ENCODE measurements at places on chromosomes 3 and 15.

- DNase-seq, result no peak
Observed at GRCh38 chr3:76570436-76571057, 469.4 kb upstream of the ROBO2 start.

DNA sequence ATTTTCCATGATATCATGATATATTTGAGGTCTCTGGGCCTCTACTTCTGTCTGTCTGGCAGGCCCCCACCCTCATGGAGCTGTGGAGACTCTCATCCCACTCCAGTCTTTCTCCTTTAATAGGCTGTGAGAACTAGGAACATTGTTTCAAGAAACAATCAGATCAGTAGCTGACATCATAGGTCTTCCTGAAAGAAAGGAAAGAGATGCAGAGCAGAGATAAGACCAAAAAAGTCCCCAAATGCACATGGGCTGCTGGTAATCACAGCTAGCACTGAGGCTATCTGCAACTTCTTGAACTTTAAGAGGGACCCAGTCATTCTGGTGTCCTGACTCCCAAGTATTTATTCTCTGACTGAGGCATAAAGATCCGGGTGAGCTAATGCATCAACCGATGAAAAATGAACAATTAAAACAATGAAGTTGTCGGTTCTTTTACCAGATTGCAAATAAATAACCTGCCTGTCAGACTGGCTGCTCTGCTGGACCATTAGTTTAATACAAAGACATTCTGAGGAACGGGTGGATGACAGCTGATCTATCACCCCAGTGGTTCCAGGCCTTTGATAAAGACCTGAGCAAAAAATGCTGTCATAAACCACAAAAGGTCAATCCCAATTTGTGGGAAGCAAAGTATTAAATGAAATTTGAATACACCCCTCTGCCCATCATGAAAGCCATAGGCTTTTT lies 780.8 kb upstream of the GOLIM4 start:
- DNase-seq, result no peak

DNA sequence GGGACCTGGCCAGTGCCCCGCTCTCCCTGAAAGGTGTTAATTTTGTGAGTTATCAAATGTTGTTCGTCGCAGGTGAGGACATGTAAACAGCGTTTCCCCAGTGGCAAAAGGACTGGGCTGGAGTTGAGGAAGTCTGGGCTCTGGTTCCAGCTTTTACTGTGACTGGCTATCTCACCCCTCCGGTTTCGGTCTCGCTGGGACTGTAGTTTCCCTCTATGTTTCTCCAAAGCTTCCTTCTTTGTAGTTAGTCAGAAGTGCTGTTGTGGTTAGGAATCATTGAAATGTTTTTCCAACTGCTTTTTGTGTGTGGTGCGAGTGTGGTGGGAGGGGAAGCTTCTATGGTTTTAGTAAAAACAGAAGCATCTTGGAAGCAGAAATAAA lies 990 bp upstream of the CLDN1 start:
- DNase-seq, result no peak

DNA sequence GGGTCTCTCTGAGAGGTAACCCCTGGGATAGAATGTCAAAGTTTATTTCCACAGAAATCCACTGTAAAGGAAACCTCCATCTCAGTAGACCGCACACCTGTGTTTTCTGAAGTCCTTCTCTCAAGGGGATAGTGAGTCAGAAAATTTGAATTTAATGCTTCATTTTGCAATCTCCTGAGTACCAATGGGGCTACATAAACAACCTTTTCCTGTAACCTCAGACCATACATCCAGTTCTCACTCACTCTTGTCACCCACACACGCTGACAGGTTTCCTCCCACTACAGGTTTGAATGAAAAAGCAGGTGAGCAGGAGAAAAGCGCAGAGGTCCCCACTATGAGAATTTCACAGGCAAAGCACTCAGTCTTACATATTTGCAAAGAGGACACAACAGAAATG lies 165.3 kb upstream of the MCTP2 start:
- DNase-seq, result no peak

DNA sequence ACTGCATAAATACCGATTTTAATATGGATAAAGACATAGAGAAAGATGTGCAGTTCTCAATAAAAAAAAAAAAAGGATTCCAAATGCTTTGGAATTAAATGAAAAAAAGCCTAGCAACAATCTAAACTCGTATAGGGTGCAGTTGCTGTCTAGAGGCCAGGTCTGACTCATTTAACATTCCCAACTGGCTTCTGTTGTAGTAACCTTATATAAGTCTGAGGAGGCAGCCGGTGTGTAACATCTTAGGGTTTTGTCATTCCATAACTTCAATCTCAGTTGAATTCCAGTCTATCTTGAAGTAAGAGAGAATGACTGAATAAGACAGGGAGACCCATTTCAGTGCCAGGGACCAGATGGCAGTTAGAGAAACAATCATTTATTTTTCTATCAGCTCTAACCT lies 6.5 kb downstream of the PDCD10 start:
- DNase-seq, result no peak

GRCh38 chr3:16770021-16770420 lies 114.7 kb upstream of the PLCL2 start:
- DNase-seq, result no peak

- no peak for DNase-seq
Observed at GRCh38 chr3:36833160-36833814, 68.9 kb upstream of the DCLK3 start.

DNA sequence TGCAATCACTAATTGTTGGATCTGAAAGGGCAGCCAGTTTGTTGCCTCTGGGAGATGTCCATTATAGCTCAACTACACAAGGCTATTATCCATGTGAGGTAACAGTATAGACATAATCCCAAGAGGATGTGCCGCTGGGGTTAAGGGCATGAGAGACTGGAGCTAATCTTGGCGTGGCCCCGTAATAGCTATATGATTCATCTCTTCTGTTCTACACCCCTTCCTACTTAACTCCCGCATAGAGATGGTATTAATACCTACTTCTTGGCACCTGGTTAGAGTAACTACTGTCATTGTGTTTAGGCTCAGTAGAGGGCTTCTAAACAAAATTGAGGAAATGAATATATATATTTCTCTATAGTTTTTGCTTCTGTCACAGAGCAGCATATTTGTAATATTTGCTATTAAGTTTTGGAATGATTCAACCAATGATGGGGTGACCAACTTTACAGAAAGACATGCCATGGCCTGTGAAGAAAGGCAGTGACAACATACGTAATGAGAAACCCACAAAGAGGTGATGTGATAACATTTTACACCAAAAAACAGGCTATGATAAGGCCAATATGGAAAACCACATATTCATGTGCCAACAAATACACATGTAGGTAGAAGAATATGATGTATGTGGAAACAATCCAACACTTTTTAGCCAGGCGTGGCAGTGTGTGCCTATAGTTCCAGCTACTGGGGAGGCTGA lies 76.8 kb upstream of the DPH6 start:
- DNase-seq, result no peak

GRCh38 chr3:132134611-132135010 lies 99.8 kb upstream of the CPNE4 start:
- no peak for DNase-seq

DNA sequence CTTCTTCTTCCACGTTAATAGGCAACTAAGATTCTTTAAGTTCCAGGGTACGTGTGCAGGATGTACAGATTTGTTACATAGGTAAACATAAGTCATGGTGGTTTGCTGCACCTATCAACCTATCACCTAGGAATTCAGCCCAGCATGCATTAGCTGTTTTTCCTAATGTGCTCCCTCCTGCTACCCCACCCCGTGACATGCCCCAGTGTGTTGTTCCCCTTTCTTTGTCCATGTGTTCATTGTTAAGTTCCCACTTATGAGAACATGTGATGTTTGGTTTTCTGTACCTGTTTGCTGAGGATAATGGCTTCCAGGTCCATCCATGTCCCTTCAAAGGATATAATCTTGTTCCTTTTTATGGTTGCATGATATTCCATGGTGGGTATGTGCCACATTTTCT lies 21.1 kb downstream of the GTF2A2 start:
- no peak for DNase-seq

- DNase-seq, result no peak
Observed at GRCh38 chr3:187361835-187362234, 6.3 kb upstream of the RTP4 start.

DNA sequence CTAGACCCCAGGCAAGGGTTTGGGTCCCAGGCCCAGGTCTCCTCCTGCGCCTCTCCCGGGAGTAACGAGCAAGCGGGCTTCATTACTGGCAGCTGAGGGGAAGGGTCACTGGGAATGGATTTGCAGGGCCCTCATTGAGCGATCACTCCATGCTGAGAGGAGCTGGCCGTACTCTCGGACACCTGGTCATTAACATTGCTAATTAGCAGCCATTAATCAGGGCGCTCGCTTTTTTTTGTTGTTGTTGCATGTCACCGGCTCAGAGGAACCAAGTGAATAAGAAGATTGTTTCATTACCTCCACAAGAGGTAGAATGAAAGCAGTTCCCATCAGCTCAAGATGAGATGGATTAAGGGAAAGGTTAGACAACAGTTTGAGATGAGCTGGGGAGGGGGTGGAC lies 293.0 kb upstream of the ATP11B start:
- DNase-seq, result no peak

DNA sequence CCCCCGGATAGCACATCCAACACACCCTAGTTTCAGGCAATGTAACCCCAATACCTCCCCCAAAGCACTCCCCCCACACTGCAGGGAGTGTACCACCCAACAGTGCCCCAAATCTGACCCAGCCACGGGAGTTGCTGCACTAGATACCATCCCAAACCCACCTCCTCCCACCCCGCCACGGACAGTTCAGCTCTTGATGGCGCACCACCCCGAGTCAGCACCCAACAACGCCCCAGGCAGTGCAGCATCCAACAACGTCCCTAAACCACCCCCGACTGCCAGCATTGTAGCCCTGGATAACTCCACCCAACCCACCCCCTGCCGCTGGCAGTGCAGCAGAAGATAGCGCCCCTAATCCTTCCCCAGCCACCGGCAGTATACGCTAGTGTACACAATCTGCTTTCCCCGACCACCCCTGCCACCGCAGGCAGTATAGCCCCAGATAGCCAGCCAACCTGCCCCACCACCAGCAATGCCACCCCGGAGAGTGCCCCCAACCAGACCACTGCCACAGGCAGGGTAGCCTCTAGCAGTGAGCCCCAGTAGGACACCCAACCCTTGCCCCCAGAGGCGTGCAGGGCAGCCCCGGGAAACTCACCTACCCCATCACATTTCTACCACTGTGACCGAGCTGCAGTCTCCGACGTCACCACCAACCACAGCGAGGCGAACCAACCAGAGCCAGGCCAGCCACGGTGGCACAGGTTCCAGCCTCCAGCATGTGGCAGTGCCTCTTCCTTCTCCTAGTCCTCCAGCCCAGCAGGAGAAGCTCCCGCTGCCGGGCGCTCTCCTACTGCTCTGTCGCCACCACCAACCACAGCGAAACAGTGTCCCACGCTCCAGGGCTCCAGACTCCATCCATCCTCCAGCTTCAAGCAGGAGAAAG lies 178.1 kb downstream of the POTEB3 start:
- DNase-seq, result no peak

GRCh38 chr15:63061975-63062374 lies 19.4 kb downstream of the TPM1 start:
- DNase-seq, result no peak

GRCh38 chr3:66010739-66011655 lies 27.7 kb downstream of the MAGI1 start:
- DNase-seq, result no peak

DNA sequence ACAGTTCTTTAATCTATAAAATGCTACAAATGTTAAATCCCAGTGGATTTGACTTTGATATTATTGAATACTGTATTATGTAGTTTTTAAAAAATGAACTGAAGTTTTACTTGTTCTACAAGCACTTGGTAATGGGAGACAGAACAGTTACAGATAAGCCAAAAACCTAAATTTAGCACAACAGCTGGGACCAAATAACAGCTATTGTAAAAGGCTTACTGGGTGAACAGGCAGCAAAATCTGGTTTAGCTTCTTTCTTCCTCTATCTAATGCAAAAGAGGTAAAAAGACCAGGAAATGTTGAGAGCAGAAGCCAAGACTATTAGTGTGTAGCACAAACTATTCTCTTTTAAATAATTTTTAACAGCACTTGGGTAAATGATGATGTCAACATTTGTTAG lies 1.6 kb upstream of the ATOSA start:
- no peak for DNase-seq

DNA sequence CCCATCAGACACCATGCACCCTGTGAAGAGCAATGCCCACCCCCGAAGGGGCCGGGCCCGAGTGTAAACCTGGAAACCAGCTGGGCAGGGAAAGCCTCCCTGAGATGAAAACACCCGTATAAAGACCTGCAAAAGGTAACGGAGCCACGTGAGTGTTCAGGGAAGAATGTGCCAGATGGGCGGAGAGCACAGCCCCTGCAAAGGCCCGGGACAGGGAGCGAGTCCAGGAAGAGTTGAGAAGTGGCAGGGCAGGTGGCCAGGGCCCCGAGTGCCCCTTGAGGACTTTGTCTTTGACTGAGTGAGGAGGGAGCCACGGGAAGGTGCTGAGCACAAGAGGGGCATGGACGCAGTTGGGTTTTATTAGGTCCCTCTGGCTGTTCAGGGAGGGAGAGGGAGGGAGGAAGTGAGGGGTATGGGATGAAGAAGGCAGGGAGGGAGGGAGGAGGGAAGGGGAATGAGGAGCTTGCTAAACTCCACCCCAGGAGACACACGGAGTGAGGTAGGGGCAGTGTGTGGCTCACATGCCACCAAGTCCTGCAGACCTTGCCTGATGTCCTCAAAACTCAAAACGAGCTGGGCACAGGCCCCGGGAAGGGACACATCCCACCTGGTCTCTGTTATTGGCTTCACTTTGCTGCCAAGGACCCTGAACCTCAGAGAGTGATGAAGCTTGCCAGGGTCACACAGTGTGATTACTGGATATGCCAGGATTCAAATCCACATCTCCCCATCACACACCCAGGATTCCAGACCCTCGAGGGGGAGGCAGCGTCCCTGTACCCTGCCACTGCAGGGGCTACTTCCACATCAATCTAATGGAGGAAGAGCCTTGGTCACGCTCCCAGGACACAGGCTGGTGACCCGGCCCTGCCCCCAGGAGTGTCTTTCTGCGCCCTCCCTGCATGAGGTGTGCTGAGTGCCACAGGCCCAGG lies 49.1 kb upstream of the IQSEC1 start:
- DNase-seq, result no peak

Data from transverse colon (tissue), 4 donors.